ENCODE measurements at places on chromosomes 5 and 9.

- DNase-seq, result peak; percentile 35
Observed at GRCh38 chr9:112074250-112075008, 100.7 kb downstream of the SUSD1 start.

GRCh38 chr9:134619983-134620661 lies 21.5 kb upstream of the COL5A1 start:
- DNase-seq, result no peak

DNA sequence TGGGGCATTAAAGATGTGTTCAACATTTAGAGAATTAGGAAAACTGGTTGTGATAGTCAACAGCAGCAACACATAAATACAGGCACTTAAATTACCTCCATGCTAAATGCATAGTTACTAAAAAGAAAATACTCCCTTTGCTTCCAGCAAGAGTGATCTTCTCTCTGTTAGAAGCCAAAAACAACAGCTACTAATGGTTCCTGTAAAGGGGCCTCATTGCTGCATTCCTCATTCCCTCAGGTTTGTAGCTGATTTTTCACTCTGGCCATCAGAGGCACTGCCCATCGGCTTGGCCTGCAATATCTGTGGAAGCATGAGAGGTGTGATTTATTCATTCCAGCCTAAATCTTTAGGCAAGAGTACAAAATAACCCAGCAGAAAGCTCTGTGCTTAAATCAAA lies 466.0 kb upstream of the ADAMTS16 start:
- no peak for DNase-seq

DNA sequence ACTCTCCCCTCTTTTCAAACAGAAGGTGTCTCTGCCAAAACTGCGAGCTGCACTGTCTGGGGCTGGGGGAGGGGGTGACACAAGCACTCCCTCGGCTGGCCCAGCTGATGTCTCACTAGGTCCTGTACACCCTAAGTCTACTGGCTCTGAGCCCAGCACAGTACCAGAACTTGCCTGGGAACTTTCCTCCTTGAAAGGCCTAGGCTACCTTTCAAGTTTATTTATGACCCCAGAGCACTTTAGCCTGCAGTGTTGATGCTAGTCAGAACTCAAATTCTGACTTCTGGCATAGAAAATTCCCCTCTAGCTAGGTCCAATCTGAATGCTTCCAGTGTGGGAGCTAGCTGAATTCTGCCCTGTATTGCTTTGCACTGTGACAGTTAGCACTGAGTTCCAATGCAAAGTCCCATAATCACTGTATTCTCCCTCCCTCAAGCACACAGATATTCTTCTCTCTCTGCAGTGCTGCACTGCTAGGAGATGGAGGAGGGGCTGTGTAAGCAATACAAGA lies 10.5 kb downstream of the LURAP1L start:
- DNase-seq, result no peak

DNA sequence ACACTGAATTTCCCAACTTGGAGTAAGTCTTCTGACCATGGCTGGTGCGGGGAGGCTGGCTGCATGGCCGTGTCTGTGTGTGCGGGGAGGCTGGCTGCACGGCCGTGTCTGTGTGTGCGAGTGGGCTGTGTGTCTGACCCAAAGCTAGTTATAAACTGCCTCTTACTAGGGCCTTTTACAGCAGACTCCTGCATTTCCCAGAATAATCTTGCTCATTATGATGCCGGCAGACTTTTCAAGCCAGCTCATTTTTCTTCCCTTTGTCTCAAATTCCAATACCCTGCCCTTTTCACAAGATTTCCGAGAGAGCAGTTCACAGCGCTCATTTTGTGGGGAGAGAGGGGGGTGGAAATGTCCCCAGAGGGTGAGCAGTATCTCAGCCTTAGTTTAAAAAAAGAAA lies 470.7 kb upstream of the BRINP1 start:
- DNase-seq, result no peak

GRCh38 chr9:35690614-35691333 lies 1.0 kb upstream of the TPM2 start:
- peak; percentile 9 for DNase-seq

DNA sequence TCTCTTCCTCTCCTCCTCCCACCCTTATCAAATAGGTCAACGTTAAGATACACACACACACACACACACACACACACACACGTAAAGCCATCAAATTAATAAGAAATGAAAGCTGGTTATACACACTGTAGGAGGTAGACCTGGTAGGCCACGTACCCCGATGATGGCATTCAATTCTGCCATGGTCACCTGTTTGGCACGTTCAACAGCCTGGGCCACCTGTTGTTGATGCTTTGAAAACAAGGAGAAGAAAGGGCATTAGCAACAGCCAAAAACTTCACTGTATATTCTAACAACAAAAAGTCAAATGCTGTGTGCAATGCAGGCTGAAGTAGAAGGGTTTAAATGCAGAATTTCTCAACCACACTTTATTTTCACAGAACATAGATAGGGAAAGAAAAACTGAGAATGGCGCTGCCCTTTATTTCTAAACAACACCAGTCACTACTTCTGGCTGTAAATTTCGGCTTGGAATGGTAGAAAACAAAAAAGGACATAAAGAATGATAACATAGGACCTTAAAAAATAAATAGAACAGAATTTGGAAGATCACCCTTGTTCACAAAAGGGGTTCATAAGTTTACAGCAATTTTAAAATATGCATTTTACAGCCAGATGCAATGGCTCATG lies 37.2 kb downstream of the TLE1 start:
- DNase-seq, result no peak

- DNase-seq, result no peak
Observed at GRCh38 chr9:28317745-28318144, 744.5 kb upstream of the C9orf72 start.

- no peak for DNase-seq
Observed at GRCh38 chr5:158203261-158203660, 344.3 kb upstream of the CLINT1 start.

DNA sequence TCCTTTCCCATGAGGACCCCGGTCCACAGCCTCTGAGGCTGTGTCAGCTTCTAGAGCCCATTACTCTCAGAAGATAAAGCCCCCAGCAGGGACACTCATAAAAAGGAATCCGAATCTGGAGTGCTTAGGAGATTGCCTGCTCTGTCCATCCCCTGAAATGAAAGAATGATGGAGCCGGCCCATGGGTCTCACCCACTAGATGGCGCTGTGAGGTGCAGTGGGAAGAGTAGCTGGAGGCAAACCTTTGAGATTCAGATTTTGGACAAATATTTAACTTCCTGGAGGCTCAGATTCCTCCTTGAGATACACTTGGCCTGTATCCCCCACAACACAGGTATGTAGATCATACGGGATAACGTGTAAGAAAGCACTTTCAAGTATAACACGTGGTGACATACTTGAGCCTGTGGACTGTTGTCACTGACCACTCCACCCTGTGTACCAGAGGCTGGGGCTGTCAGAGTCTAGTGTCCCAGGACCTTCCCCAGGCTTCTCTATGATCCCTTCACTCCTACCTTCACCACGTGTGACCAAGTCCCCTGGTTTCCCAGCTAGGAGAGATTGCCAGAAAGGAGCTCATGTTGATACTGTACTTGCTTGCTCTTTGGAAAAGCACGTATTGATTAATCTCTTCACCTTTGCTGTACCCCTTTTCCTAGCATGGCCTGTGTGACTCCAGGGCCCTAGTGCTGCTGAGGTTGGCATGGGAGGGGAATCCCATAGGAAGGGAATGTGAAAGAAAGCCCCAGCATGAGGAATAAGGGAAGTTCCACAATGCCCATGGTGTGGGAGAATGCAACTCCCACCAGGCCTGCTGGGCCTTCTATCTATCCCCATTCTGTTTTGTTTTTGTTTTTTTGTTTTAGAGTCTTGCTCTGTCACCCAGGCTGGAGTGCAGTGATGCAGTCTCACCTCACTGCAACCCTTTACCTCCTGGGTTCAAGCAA lies 32.1 kb downstream of the TRMO start:
- DNase-seq, result peak; percentile 51

DNA sequence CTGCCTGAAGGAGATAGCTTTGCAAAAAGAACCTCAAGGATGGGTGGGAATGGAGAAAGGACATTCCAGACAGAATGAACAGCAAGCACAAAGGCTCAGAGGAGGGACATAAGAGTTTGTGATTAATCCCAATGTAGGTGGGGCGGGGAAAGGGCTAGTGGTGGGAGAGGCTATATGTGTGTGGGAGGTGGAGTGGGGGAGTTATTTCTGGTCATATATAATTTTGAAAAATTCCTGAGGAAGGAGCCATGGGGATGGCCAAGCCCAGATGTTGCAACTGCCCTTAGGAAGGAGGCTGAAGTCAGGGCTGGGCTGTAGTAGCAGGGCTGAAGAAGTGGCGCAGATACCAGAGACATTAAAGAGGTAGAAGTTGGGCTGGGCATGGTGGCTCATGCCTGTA lies 13.4 kb upstream of the CCL27 start:
- DNase-seq, result no peak

- no peak for DNase-seq
Observed at GRCh38 chr9:107784235-107784958, 294.8 kb upstream of the KLF4 start.

DNA sequence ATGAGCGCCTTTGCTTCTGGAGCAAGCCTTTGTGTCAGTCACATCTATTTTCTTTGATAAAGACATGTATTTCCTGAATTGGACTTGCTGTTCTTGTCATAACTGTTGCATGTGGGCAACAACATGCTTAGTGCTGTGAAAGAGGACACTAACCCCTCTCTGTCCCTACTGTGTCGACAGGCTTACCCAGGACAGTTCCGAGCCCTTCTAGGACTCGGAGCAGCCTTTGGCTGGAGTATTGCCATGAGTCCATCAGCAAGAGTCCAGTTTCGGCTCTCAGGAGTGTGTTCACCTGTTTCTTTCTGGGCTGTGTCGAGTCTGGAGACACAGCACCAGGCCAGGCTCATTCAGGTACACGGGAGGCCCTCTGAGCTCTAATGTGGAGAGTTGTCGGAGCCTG lies 36.1 kb upstream of the PHF2 start:
- DNase-seq, result no peak

GRCh38 chr5:10319202-10319851 lies 11.6 kb upstream of the CMBL start:
- DNase-seq, result no peak

DNA sequence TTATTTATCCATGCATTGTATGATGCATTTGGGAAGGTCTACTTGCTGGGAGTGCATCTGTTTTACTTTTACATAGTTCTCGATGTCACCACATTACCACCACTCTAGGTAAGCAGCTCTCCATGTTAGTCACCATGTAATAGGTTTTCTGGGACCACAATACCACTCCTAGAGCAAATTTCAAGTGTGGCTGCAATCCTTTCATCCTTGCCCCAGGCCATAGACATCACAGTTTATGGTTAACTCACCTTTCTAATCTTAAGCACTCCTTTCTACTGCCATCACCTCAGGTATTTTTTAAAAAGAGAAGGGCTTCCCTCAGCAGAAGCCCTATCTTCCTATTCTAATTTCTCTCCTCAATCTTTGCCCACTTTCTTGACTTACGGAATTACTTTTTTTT lies 354.1 kb downstream of the PLK2 start:
- no peak for DNase-seq

- no peak for DNase-seq
Observed at GRCh38 chr5:64299805-64300204, 134.2 kb downstream of the RNF180 start.

GRCh38 chr9:110447476-110447875 lies 109.8 kb upstream of the TXNDC8 start:
- no peak for DNase-seq

- DNase-seq, result no peak
Observed at GRCh38 chr5:61200582-61201155, 38.4 kb upstream of the SMIM15 start.

- DNase-seq, result no peak
Observed at GRCh38 chr5:26884481-26884880, 153.9 kb downstream of the CDH9 start.

GRCh38 chr5:56211298-56211865 lies 21.7 kb downstream of the ANKRD55 start:
- DNase-seq, result no peak

DNA sequence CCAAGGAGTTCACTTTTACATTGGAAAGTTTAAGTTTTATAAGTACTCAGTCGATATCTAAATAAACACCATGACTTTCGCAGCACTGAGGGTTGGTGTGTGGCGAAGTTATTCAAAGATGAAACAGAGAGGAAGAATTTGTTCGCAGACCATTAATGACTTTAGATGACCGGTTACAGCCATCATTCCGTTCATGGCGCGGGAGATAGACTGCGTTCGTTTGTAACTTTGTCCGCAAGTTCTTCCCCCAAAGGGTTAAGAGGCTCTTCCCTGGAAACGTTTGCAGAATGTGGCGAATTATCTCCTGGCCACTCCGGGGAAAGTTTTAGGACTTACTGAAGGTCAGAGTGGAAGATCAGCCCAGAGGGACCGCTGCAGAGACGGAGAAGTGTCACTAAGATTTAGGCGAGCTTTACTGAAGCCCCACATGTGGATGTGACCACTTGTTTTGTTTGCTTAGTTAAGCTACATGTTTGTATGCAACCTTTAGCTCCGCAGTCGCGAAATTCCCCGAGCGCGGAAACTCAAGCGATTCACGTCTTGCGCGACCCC lies 2.2 kb upstream of the FOXD1 start:
- no peak for DNase-seq

DNA sequence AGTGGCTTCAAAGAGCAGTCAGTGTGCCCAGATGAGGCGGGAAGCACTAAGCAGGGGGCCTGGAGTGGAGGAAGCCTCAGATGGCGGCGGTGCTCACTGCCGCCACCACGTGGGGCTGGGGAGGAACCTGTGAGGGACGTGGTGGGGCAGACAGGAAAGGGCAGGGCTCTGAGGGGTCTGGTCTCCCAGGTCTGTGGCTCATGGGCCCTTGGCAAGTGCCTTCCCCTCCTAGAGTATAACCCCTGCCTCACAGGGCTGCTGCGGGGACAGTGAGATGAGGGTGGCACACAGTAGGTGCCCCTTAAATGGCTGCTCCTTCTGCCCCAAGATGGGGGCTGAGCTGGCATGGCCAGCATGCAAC lies 26.6 kb downstream of the NR5A1 start:
- DNase-seq, result no peak

DNA sequence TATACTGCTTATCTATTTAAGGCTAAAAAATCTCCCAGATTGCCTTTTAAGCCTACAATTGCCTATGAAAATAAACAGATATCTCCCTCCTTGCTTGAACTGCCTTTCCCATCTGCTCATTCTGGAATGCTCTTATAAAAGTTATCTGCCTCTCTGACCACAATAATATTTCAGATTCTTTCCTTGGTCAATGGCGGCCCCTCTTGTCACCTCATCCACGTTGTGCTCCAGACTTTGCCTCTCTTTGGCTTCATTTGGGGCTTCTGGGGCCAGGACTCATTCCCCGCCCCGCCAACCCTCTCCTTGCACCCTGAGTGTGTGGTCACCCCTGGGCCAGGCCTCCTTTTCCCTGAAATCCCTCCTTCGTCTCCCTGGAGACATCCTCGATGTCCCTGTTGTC lies 110.0 kb upstream of the RPS23 start:
- DNase-seq, result no peak

Data from activated T-helper 1 cell treated with anti-CD3 and anti-CD28 coated beads, Interleukin-12 subunit alpha, Interleukin-12 subunit beta, Interleukin-2, Interleukin-4 antibody, amounts not matched to agents 30 ng/mL and 10 ng/mL and 1 ng/mL, durations not matched to agents 14 hours and 24 hours and 36 hours (primary cell).